WTC11 (cell line): ENCODE measurements at places on chromosomes 2 and 18. TPM values are rescaled to one million over a fixed set of nuclear protein-coding genes. Genes with fewer than 3 reads are reported as not detected.

ALK gene
- 0.09 to 0.11 TPM in 2 of 3 replicates, not detected in the other for total RNA-seq

TMEM237 gene
- total RNA-seq = 33.5 to 33.9 TPM (median 33.6 TPM) in 3 replicates

GNAL gene
- 22.3 to 26.7 TPM (median 23.9 TPM) in 3 replicates for total RNA-seq

RBM43 gene
- 2.8 to 3.3 TPM (median 2.9 TPM) in 3 replicates for total RNA-seq

NAT8 gene
- total RNA-seq = not detected in 3 replicates

GATA6 gene
- total RNA-seq = 0.15 to 0.21 TPM (median 0.18 TPM) in 3 replicates

SNRNP27 gene
- 38.4 to 45.9 TPM (median 39.9 TPM) in 3 replicates for total RNA-seq

MSH6 gene
- 235 to 275 TPM (median 247 TPM) in 3 replicates for total RNA-seq

SIX3 gene
- 6.2 to 13.2 TPM (median 6.6 TPM) in 3 replicates for total RNA-seq

SFXN5 gene
- total RNA-seq = 23.1 to 25.9 TPM (median 23.6 TPM) in 3 replicates

ST8SIA5 gene
- total RNA-seq = 2.8 to 5.4 TPM (median 3.1 TPM) in 3 replicates

DSC2 gene
- total RNA-seq = 27.0 to 29.8 TPM (median 28.3 TPM) in 3 replicates

DNA sequence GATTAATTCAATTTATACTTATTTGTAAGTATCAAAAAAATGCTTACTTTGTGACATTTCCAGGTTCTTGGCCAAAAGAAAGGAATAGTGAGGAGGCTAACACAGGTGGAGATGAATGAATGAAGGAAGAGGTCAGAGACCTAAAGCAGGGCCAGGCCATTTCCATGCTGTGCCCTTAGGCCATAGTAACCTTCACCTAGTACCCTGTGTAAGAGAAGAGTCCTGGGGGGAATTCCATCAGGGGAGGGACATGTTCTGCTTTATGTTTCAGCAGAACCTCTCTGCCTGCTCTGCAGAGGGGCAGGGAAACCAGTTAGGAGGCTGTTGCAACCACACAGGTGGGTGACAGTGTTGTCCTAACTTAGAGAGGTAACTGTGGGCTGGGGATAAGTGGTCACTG lies 204.2 kb upstream of the CDH20 start:
- no peak for DNase-seq

DNA sequence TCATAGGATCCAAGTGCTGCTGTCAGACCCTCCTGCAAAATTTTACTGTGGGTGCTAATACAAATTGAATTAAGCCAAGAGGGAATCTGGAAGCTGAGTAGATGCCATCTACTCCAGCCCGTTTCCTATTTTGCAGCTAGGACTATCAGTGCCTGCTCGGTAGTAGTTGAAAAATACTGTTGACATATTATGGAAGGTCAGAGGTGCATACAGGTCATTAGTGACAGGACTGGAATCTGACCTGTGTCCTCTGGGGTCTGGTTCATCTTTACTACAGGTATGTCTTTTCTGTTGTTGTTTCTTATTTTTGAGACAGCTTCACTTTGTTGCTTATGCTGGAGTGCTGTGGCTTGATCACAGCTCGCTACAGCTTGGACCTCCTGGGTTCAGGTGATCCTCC lies 58.8 kb downstream of the MAP4K4 start:
- DNase-seq = no peak

DNA sequence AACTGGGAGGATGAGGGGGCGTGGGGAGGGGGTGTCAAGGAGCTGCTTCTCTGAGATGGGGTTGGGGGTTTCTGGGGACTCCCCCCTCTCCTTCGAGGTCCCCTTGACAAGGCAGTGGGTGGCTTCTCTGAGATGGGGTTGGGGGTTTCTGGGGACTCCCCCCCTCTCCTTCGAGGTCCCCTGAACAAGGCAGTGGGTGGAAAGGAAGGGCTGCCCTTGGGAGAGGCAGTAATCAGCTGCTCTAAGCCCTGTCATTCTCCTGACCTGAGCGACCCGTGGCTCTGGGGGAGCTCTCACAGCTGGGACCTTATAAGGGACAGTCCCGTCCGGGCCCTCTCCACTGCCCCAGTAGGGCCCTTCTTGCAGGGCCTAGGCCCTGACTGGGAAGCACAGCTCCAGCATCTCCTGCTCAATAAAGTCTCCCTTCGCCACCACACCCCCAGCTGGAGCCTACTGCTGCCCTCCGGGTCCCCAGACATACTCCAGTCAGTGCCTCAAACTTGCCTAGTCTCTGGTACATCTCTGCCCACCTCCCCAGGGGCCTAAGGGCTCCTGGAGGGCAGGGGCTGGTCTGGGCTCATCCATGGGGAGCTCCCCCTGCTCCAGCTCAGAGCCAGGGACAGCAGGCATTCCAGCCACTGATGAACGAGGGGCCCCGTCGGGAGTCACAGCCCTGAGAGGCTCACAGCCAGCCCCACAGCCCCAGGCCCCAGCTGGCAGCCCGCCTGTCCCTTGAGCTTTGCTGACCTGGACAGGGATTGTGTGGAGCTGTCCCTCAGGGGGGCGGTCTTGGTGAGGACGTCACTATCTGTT lies 2.8 kb downstream of the GAREM2 start:
- no peak for DNase-seq

GRCh38 chr2:228839421-228839876 lies 431.6 kb downstream of the PID1 start:
- DNase-seq = no peak

- DNase-seq = no peak
Observed at GRCh38 chr18:2913398-2914005, 66.7 kb downstream of the EMILIN2 start.

GRCh38 chr18:493986-494983 lies 6.2 kb downstream of the COLEC12 start:
- DNase-seq = no peak

DNA sequence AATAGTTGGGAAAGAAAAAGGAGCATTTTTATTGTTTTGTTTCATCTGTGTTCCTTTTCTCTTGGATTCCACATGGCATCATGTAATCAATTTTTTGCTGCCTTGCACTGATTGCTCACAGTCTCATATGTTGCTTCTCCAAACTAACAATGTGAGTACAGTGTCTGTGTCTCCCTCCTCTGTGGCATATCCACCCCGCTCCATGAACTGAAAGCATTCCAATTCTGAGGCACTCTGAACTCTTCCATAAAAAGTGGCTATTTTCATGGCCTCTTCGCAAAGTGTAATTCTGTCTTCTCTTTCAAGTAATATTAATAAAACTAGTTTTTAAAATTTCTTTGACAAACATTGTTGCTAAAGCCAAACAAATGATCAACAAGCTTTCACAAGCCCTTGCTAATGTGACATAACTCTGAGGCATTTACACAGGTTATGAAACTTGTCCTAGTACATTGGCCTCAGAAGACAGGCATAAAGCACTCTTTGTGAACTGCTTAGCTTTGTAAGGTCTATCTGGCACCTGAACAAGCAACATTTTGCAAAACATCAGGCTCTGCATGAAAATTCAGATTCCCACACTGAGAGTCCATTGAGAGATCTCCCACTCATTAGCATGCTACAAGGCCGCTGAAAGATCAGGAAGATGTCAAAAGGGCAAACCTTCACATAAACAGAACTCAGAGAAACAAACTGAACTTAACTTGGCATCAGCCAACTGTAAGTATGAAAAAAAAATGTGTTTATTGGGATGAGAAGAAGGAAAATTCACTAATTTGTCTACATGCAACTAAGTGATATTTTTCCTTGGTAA lies 33.0 kb downstream of the GPR75 start:
- no peak for DNase-seq

DNA sequence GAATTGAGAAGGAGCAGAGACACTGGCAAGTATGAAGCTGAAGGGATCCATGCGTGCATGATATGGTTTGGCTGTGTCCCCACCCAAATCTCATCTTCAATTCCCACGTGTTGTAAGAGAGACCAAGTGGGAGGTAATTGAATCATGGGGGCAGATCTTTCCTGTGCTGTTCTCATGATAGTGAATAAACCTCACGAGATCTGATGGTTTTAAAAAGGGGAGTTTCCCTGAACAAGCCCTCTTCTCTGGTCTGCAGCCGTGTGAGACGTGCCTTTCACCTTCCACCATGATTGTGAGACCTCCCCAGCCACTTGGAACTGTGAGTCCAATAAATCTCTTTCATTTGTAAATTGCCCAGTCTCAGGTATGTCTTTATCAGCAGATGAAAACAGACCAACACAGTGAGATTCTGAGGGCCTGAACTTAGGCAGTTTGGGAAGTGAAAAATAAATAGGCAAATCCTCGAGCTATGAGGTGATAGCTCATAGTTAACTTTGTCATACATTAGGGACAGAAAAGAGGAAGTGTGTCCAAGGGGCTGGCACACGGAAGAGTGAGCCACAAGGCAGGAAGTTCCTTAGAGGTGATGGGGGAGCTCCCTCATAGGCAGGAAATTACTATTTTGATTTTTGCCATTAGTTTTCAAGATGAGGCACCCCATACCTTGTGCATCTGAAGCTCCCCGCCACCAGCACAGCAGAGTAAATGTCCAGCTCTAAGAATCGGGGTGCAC lies 658.8 kb upstream of the ID2 start:
- DNase-seq = no peak

- no peak for DNase-seq
Observed at GRCh38 chr2:164697688-164698461, 76.6 kb upstream of the GRB14 start.

GRCh38 chr2:165868211-165868610 lies 74.2 kb upstream of the GALNT3 start:
- no peak for DNase-seq

GRCh38 chr18:10559553-10560451 lies 34.0 kb downstream of the NAPG start:
- DNase-seq = no peak

- peak; percentile 86 for DNase-seq
Observed at GRCh38 chr2:199739413-199740110, 111.4 kb downstream of the FTCDNL1 start.

DNA sequence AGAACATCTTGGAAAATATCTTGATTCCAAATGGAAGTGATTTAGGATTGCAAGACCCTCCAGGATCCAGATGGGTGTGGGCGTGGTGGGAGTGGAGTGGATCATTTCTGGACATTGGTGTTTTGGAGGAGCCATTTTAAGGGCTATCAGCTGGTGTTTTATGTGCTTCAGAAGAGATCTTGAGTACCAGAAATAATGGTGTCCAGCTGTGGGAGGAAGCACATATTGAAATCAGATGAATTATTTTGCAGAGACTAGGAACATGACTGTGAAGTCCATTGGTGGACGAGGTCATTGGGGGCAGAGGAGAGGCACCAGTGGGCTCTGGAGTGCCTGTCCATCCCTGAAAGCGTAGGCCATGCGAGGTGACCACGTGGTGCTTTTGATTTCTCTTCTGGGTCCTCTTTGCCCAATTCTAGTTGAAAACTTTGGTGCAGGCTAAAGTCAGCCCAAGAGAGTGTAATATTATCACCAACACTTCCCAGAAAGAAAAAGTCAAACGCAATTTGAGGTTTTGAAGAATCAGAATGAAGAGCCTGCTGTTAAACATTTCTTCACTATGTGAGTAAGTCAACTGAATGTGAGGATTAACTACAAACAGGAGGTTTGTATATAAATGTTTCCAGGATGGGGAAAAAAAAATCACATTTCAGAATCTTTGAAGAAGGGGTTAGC lies 31.6 kb downstream of the RNF144A start:
- DNase-seq = no peak

- DNase-seq = no peak
Observed at GRCh38 chr2:27795868-27796277, 24.4 kb downstream of the MRPL33 start.

- no peak for DNase-seq
Observed at GRCh38 chr2:25635797-25636196, 37.6 kb downstream of the DTNB start.

- DNase-seq = no peak
Observed at GRCh38 chr2:32376756-32377155, 19.9 kb downstream of the BIRC6 start.

DNA sequence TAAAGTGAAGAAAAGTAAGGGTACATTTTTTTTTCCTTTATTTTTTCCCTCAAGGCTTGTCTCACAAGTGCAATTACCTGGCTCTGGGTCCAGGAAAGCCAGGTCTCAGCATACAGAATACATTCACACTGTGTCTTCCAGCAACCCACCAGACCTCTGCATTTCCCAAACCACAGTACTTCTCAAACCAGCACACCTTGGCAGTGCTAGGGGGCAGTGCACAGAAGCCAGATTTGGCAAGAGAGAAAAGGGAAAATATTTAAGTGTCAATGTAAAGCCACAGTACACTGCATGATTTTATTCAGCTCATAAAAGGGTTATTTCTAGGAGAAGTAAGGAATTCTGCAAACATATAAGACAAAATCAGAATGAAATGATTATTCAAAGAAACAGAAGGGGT lies 172.8 kb downstream of the NRXN1 start:
- DNase-seq = no peak

GRCh38 chr2:218292048-218293014 lies at the start of gene TMBIM1:
Gene TMBIM1, minus strand, starts transcription at chr2:218292503. Its CDS starts 10,362 bp downstream, at chr2:218282141.
- peak; percentile 73 for DNase-seq

DNA sequence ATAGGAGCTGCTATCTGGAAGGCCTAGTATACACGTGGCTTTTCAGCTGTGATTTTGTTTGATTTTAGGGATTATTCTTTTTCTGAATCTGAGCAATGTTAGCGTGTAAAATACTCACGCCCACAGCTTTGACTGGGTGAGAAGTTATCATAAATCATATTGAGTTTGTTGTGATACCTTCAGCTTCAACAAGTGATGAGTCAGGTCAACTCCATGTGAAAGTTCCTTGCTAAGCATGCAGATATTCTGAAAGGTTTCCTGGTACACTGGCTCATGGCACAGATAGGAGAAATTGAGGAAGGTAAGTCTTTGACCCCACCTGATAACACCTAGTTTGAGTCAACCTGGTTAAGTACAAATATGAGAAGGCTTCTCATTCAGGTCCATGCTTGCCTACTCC lies at the start of gene GKN1:
Gene GKN1 (plus strand): TSS at position 386 of the 400 bp plus-strand sequence. CDS start 42 bp downstream, outside the sequence.
- DNase-seq = no peak

- DNase-seq = no peak
Observed at GRCh38 chr2:64718250-64718885, 64.7 kb upstream of the SERTAD2 start.

DNA sequence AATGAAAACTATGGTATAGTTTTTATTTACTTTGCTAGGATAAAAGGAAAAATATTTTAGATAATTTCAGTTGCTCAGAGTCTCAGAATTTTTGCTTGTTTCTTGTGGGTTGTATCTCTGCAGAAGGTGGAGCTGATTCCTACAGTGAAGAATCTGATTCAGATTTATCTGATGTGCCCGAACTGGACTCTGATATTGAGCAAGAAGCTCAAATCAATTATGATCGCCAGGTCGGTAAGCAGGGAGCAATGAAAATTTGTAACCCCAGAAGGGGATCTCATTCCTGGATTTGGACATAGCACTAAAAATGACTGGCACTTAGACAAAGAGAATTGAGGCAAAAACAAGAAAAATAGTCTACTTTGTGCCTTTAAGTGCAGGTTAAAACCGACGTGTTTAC lies 140.2 kb downstream of the EML6 start:
- no peak for DNase-seq
